NCI-H446 treated with DMSO at 0.1 percent for 48 hours (cell line): ENCODE measurements at places on chromosomes 5 and 9.

GRCh38 chr9:98074115-98074990 lies 17.8 kb downstream of the NANS start:
- DNase-seq = no peak

DNA sequence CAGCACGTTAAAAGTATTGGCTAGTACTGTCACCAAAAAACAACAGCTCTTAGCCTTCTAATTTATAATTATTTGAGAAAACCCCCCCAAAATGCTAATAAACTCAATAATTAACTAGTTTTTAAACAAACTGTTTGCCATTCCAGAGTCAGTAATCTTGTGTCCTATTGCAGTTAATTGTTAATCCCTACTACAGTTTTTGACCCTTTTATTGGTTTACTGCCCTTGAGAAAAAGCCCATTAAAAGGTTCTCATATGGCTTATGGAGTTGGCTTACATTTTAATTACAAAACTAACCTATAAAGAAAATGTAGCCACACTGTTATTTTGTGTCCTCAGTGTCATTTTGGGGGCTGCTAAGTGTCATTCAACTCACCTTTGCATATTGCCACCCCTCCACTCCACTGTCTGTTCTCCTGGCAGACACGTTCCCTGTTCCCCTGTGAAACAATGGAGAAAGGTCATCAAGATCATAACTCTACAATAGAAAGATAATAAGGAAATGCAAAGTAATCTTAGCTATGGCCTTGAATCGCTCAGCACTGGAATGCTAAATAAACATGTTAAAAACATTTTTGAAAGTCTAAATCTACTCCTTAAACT lies 51.6 kb upstream of the TXNDC8 start:
- DNase-seq = no peak

DNA sequence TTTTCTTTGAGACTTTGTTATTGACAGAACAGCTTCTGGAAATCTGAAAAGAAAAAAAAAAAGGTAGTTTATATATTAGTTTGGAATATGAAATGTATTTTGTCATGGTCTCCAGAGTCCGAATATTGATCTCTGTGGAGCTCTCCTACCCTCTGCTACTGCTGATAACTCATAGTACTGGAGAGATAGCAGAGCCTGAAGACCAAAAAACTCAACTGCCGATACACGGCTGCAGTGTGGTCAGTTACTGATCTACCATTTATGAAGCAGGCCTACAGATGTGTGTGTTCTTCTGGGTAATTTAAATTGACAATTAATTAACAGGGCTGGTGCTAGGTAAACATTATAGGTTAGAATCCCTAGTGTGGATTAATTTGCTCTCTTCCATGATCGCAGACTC lies 3.8 kb upstream of the FAM120A start:
- no peak for DNase-seq

DNA sequence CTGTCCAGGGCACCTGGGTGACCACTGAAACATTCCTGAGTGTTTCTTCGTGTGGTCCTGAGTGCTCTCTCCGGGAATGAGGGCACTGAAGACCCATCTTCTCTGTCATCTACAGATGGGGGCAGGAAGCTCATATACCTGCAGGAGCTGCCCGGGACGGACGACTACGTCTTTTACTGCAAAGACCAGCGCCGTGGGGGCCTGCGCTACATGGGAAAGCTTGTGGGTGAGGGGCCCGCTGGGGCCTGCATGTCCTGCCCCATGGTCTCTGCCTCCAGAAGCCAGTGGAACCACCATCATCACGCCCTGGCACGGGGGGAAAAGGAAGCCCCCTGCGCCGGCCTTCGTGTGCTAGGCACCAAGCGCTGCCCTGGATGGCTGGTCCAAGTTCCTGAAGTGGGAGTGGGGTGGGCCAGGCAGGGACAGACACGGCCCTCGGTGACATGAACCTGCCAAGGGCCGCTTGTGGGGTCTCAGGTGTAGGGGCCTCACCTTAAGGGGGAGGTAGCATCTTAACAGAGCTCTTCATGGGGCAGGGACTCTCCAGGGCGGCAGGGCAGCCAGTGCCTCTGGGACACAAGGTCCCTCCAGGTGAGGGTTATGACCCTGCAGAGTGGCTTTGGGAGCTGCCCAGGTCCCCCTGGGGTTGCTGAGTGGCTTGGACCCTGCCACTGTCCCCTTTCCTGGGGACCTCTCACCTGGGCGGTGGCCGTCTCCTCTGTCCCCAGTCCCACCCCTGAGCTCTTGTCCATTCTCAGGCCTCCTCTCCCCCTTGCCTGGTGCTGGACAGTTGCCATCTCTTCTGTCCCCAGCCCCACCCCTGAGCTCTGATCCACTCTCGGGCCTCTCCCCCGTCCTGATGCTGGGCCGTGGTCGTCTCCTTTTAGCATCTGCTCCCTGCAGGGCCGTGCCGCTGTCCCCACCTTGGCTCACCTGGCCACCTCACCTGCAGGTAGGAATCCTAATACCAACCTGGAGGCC lies 2.1 kb downstream of the OBP2A start:
- DNase-seq = no peak

GRCh38 chr5:118921866-118922265 lies 66.5 kb downstream of the DTWD2 start:
- no peak for DNase-seq

DNA sequence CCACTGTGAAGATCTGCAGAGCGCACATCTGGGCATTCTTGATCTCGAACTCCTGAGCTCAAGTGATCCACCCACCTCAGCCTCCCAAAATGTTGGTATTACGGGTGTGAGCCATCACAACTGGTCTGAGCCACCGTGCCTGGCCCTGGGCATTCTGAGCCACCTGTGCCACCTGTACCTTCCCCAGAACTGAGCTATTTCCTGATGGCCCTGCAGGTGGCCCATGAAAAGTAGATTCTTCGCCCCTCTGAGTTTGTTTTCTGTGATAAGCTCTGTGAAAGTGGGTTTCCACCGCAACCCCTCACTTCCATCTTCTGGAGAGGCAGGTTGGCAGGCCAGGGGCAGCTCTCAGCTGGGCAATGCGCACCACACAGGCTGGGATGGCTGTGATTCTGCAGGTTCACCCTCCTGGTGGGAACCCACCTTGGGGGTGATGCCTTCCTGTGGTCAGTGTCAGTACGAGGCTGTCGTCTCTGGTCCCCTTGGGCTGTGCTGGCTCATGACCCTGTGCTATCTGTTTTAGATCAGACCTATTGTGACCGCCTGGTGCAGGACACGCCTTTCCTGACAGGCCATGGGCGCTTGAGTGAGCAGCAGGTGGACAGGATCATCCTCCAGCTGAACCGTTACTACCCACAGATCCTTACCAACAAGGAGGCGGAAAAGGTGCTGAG lies 11.3 kb downstream of the CARD19 start:
- no peak for DNase-seq

GRCh38 chr9:14300588-14300987 lies 13.4 kb downstream of the NFIB start:
- no peak for DNase-seq

GRCh38 chr9:971901-972500 lies 4.5 kb upstream of the DMRT3 start:
- no peak for DNase-seq

GRCh38 chr5:178671602-178672144 lies 44.8 kb upstream of the CLK4 start:
- DNase-seq = no peak

- no peak for DNase-seq
Observed at GRCh38 chr9:92745881-92746280, 18.8 kb downstream of the BICD2 start.

DNA sequence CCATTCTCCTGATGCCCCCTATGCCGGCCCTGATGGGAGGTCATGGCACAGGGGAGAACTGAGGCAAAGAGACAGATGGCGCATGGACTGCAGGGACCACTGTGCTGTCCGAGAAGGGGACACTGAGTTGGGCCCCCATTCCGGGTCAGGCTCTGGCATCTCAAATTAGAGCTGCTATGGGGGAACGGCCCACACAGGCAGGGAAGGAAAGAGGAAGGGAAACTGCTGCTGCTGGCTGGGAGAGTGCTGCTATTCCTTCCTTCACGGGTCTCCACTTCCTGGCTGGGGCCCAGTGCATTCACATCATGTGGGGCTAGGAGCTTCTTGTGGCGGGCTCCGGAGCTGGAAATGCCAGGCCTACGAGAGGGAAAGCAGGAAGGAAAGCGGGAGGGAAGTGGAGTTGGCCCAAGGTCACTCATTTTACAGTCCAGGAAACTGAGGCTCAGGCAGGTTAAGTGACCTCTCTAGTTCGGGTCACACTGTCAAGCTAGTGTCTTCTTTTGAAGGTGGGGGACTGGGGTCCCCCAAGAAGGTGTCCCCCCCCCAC lies 1.3 kb upstream of the CARD19 start:
- DNase-seq = no peak

DNA sequence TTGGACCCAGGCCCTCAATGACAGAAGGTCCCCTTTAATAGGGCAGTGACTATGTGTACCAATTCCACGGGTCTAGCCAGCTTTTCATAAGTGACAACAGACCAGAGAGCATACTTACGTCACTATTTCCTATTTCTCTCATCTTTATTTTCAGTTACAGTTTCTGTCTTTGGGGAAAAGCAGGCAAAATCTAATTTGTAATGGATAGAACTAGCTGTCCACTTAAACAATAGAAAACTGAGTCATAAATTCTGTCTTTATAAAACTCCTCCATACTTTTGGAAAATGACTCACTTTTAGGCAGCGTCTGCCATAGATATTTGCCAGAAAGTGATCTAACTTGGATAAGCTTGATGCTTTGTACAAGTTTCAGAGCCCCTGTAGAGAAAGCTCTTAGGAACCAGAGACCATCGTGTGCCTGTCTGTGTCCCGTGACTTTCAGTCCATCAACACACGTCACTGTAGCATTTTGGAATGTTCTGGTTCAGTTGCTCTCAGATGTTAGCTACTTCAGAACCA lies 101.9 kb downstream of the F2RL2 start:
- DNase-seq = peak; percentile 59
